AG09309 (cell line): ENCODE measurements at places on chromosomes 2 and 18.

- no peak for DNase-seq
Observed at GRCh38 chr18:22943847-22944246, 10.7 kb downstream of the RBBP8 start.

DNA sequence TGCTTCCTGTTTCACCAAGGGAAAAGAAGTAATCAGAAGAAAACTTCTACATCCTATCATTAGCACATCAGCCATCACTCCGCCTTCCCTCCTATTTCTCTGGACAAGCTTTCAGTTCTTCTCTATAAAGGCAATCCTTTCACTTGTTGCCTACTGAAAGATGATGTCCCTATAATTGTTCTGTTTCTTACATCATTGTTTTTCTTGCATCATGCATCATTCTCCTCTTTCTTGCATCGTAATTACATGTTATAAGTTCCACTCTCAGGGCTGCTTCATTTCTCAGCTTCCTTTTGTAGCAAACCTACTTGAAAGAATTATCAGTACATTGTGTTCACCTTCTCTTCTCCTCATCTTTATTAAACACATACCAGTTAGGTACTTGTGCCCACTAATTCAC is 7.2 kb downstream of the SLC30A6 start:
- no peak for DNase-seq

- DNase-seq: no peak
Observed at GRCh38 chr2:121052521-121052920, 232.5 kb downstream of the TFCP2L1 start.

DNA sequence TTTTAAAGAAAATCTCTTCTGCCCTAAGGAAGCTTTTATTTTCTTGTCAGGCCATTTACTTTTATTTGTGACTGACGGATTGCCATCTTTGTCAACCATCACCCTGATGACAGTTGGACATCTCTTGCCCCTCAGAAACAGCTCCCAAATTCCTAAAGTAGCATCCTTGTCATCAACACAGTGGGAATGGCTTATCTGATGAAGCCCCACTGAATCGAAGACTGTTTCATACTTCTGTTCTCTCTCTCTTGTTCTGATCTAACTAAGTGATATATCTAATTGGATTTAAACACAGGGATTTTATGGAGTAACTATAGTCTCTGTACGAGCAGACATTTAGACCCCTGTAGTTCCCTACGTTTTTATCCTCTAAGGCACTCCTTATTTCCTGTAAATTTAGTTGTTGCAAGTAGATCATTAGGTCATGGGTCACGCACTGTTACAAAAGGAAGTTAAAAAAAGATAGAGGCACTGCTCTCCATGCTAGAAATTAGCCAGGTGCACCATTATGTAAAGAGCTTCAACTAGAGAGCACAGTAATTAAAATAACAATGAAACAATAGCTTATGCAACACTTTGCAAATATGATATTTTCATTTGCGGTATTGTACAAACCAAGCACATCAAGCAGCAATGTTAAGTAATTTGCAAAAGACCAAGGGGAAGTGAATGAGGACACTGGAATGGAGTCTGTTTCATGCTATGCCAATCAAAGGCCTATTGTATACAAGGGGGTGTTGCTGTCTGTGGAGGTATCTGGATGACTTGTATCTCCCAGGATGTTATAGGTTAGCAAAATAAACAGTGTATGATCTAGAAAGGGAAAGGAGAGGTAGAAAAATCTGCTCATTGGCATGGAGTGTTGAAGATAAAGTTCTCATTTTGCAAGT is 284.7 kb downstream of the LRRTM1 start:
- DNase-seq: no peak

- DNase-seq: no peak
Observed at GRCh38 chr2:12842917-12843316, 126.2 kb downstream of the TRIB2 start.

GRCh38 chr18:38619129-38619528 is 1053.5 kb upstream of the CELF4 start:
- no peak for DNase-seq

- no peak for DNase-seq
Observed at GRCh38 chr18:24160086-24160485, 21.2 kb downstream of the CABYR start.

- DNase-seq: no peak
Observed at GRCh38 chr2:103249462-103249861, 487.6 kb downstream of the TMEM182 start.

GRCh38 chr18:14941256-14941655 is 193.3 kb downstream of the ANKRD30B start:
- DNase-seq: no peak

DNA sequence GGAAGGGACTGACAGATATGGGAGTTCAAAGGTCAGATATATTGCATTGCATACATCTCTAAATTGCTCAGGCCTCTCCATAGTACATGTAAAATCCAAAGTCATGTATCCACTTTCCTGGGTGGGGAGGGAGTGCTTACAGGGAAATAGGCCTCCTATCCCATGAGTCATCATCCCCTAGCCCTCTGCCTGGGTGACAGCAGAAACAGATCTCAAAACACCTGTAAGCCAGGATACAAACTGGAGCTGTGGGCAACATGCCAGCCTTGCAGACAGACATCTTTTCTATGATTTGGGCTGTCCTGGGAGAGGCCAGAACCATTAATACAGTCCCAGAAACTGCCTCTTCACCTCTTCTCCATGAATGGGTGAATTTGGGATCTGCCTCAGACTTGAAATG is 4.8 kb downstream of the ALK start:
- DNase-seq: no peak

GRCh38 chr2:25570161-25570845 is 103.1 kb downstream of the DTNB start:
- DNase-seq: no peak

- DNase-seq: no peak
Observed at GRCh38 chr2:39738936-39739335, 40.1 kb downstream of the THUMPD2 start.

DNA sequence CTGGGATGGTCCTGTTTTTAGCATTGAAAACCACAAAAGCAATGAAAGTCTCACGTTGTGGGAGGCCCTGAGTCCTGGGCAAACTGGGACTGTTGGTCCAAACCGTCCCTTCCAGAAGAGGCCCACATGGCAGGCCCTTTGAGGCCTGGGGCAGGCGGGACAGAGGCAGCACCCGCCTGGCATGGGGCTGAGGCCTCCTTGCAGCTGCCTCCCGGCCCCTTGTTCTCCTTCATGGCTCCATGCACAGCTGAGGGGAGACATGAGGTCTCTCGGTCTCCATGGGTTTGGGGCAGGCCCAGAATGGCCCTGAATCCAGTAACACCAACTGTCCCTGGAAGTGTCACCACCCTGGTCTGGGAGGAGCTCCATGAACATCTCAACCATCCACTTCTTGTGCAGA is 61.9 kb downstream of the RRM2 start:
- no peak for DNase-seq

- DNase-seq: no peak
Observed at GRCh38 chr18:10681581-10682367, 155.9 kb downstream of the NAPG start.

GRCh38 chr2:96916156-96916630 is 46.3 kb upstream of the SEMA4C start:
- no peak for DNase-seq
